ENCODE measurements at places on chromosomes 2 and 18.

GRCh38 chr2:64650296-64650695 lies 3.4 kb downstream of the SERTAD2 start:
- DNase-seq = no peak

- no peak for DNase-seq
Observed at GRCh38 chr2:161119483-161119882, 40.7 kb upstream of the TANK start.

DNA sequence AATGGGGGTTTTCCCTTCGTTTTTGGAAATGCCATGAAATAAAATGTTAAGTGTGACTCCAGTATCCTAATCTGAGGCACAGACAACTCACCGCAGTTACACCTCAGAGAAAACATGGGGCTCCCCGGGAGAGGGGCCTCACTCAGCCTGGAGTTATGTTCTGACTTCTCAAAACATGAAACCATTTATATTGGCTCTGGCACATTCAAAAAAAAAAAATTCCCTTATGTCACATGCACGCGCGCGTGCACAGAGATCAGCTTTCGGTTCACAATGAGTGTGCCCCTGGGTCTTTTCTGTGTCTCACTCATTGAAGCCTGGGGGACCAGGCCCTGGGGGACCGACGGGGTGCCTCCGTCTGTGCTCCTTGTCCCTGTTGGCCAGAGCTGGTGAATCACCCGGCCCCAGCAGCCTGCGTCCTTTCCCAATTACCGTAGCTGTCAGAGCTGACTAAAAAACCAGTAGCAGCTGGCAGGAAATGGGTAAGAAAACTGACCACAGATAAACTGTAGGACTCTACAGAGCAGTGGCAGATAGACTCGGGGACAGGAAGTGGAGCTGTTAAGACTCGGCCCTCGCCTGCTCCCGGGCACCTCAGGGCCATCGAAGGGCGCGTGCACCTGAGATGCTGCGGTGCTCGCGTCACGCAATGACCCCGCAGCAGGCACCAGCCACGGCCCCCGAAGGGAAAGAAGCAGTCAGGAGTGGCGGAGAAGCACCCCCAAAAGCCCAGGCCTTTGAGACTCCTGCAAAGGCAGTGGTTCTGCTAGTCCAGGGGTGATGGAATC lies 138.3 kb upstream of the ID2 start:
- peak; percentile 86 for DNase-seq

GRCh38 chr18:50844554-50844953 lies 24.7 kb upstream of the MRO start:
- no peak for DNase-seq

DNA sequence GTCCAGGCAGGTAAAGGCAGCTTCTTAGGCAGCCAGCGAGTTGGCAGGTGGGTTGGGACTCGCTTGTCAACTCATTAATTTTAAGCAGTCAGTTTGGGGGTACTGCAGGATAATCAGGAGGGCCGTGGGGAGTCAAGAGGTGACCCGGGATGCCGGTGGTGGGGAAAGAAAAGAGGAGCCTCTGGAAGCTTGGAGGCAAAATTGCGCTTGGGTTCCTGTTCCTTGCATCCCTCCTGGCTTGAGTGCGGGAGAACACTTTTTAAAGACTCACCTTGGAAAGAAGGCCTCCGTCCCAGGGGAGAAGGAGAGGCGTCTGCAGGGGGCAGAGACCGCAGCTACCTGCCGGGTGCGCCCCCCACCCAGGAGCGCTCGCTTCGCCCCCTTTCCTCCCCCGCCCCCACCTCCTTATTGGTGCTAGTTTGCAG lies at the start of gene KCNJ3:
KCNJ3 (plus strand) TSS at position 400 of the 425 bp plus-strand sequence. CDS start 81 bp downstream, outside the sequence.
- DNase-seq = no peak

DNA sequence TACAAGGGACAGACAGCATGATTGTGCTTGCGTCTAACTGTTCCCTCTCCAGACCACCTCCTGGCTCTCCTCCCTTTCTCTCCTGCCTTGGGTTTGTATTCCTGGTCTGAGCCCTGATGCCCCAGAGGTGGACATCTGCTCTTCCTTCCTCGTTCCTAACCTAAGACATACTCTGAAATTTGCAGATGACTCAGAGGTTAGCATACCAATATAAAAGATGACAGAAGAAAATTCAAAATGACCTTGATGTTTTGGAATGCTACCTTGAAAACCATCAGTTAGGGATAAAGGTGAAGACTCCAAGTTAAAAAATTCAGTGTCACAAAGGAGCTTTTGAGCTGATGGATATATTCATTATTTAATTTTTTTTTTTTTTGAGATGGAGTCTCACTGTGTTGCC lies 12.9 kb downstream of the SMYD1 start:
- DNase-seq = no peak

DNA sequence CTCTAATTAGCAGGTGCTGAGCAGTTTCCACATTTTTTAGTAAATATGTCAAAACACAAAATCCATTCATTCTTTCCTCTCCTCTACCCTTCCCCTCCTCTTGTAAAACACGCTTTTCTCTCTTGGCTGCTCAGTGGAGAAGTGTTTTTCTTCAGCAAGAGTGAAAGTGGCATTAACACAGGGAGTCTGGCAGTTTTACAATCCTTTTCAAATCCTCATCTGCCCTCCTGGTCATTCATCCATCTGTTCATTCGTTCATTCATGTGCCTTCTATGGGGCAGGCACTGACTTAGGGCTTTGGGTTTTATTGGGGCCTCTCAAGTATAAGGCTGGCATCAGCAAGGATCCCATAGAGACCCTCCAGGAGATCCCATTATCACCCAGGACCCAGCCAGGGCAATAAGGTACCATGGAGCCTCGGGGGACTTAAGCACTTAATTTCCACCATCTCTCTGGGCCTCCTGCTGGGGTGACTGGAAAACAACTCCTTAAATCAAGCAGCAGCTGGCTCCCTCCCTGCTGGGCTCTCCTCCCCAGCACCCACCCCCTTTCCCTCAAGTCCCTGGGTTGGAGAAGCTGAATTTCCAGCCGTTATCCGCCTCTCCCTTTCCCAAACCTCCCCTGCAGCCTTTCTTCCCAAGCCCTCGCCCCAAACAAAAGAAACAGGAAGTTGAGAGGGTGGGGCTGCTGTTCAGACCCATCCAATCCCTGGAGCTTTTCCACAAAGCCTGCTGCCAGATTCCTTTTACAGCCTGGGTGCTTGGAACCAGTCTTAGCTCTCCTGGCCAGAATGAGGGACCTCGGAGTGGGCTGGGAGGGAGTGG lies 32.6 kb downstream of the MARCHF4 start:
- DNase-seq = peak; percentile 76

- DNase-seq = no peak
Observed at GRCh38 chr2:207825978-207826377, 56.3 kb upstream of the FZD5 start.

- DNase-seq = no peak
Observed at GRCh38 chr2:198173864-198174263, 369.5 kb downstream of the PLCL1 start.

- no peak for DNase-seq
Observed at GRCh38 chr2:197435598-197436420, 981 bp upstream of the SF3B1 start.

- peak; percentile 40 for DNase-seq
Observed at GRCh38 chr2:105744909-105745853, at the start of gene NCK2. TSS of gene NCK2 (plus strand) at chr2:105744912. CDS start at chr2:105855064, 110,152 bp downstream.

DNA sequence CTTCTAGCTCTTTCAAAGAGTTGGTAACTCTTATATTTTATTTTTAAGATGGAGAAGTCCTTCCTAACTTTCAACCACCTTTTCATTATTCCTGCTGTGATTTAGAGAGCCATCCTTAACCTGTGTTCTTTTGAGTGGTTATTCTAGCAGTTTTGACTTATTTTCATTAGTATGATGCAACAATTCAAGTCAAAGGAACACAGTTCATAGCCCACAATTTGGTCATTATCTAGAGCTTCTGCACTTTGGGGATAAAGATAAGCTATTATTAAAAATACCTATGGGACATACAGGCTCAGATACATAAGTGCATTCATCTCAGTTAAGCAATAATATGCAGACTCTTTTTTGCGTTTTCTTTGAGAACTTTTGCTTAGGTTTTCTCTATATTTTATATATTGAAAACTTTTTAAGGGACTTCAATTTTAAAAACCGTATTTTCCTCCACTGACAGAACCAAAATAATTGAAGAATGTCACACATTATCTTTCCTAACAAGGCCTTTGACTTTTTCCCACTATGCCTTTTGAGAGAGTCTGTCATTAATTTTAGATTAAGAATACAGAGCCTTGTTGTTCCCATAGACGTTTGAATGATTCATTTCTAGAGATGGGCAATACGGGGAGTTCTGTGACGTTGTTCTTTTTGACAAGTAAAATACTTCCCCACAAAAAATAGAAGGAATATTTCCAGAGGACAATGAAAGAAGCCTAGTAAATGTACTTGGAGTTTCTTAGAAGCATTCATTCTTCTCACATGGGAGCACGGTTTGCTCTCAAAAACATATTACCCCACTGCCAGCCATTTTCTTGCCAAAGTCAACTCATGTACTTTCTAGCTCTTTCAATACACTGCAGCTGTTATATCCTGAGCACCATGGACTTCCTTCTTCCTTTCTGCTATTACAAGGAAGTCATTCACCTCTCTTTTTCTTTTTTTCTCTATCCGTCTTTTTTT lies 42.9 kb upstream of the RASGRP3 start:
- no peak for DNase-seq

GRCh38 chr2:30234180-30234971 lies 3.0 kb downstream of the LBH start:
- DNase-seq = peak; percentile 91

GRCh38 chr2:98020516-98020915 lies 24.8 kb upstream of the TMEM131 start:
- DNase-seq = no peak

DNA sequence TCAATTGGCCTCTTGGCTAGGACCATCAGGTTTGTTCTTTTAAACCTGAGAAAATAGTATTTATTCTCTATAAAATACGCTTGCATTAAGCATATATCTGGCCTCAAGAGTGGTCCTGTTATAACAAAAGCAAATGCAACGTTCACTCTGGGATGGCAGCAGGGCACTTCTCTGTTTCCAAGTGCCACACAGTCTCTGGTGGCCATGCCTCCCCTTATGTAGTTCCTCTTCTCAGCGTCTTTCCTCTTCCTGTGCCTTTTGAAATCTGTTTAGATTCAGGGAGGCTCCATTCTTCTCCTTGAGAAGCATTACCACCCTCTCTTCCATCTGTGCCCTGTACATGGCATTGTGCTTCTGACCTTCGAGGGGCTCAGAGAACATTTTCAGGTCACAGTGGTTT lies 51.9 kb downstream of the TSHZ1 start:
- no peak for DNase-seq

DNA sequence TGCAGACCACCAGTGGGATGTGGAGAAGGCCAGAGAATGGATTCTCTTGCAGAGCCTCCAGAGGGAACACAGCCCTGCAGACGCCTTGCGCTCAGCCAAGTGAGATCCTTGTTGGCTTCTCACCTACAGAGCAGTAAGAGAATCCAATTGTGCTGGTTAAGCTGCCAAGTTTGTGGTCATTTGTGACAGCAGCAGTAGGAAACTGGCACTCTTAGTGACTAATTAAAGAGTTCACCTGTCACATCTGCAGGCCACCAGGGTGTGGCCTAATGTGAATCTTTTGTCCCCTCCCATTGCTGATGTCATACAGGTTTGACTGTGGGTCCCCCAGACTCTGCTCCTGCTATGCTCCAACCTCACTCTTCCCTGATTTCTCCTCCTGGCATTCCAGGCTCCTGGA lies 235.9 kb downstream of the TFCP2L1 start:
- DNase-seq = no peak

- no peak for DNase-seq
Observed at GRCh38 chr2:238709325-238710025, 138.4 kb upstream of the TWIST2 start.
